ENCODE measurements at places on chromosomes 13 and 19.

DNA sequence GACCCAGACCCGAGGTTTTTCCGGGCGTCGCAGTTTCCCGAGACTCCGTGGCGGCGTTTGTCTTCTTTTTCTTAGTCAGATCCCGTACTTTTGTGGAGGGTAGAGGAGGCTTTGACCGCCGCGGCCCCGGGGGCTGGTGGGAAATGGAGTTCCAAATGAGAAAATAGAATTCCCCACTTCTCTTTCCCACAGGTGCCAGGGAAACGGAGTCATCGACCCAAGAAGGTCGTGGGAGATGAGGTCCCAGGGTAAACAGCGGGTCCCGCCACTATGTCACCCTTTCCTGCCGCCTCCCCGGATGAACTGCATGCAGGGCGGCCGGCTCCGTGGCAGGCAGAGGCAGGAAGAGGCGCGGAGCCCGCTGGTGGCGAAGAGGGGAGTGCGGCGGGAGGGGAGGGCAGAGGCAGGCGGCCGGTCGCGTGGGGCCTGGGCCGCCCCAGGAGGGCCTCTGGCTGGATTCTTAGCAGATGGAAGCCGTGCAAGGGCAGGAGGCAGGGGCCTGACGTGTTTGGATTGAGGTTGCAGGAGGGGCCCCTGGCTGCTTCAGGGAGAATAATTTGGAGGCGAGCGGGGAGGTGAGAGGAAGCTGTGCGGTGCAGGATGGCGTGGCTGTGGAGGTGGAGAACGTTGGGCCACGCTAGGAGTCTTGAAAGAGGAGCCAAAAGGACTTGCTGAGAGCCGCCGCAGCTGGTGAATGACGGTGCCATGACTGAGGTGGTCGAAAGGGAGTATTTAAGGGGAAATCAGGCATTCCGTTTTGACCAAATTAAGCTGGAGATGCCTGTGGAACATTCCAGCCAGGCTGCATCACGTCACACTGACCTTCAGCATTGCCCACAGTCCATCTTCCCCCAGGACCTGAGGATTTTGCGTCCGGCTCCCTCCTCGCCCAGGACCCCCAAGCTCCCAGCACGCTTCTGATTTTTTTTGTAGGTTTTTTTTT lies 11.7 kb downstream of the CYTH2 start:
- DNase-seq = peak; percentile 59

- DNase-seq = no peak
These were observed 102.9 kb upstream of the STARD13 start for GRCh38 chr13:33388286-33388998.

DNA sequence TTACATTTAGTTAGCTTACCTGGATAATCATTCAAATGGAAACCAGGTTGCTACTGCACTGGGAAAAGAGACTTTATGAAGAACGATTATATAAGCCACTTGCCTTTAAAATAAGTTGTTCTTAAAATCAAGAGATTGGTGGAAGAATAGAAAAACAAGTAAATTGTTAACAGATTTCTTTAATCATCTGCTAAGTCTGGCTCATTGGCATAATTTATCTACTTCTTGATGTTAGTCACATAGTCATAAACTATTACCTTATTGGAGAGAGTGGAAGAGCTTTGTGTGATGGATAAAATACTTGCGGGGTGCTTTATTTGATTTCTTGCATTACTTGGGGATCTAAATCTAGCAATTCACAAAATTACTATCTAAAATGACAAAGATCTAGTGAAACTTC lies 6.8 kb downstream of the LSM14A start:
- DNase-seq = no peak

DNA sequence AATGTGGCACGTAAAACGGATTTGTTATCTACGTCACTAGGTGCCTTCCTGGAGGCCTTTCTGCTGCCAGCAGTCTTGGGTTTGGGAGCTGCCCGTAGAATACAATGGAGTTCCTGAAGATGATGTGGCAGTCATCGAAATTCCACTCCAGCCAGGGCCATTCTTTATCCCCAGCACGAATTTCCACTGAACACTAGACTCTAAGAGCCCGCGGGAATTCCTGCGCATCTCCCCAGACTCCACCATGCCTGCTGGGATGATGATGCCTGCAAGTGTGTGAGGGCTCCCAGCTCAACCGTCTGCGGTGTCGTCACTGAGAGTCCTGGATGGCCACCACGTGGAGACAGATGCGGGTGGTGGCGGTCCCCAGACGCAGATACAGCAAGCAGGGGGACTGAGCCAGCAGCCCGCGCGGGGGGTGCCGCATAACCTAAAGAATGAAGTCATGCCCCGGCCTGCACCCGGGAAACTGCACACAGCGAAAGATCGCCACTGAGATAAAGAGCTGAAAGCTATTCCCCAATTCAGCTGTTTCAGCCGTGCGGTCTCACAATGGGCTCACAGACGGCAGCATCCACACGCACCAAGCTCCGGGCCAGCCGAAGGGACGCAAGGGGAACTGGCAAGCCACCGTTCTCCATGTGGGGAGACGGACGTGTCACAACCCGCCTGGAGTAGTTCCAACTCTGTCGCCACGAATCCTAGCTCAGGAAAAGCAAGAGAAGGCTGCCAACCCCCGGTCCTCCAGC lies 41.1 kb downstream of the COL4A1 start:
- peak; percentile 72 for DNase-seq

DNA sequence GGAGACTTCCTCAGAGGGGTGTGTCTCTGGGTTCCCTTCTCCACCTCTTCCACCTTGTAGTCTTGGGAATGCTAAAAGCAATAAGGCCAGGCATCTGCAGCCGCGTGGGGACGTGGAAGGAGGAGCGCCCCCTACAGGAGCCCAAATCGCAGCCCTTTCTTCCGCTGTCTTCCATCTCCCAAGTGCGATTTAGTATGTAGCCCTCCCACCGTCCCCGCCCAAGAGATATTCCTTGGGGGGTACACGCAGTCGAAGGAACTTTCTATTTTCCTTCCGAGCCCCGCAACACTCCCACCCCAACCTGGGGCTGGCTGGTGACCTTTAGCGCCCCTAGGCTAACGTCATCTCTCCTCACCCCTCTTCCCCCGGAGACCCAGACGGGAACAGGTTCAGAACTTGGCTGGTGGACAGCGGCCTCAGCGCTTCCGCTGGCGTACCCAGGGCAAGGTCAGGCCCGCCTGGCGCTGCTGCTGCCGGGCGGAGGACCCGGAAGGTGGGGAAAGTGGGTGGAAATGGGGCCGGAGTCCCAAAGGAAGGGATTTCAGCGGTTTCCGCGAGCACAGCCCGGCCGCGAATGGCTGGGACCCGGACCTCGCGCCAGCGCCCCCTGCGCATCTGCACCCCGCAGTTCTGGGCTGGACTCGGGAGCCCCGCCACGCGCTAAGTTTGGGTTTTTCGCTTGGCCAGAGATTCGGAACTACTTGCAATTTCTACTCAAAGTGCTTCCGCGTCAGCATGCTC lies 2.1 kb upstream of the PCDH8 start:
- DNase-seq = peak; percentile 64

DNA sequence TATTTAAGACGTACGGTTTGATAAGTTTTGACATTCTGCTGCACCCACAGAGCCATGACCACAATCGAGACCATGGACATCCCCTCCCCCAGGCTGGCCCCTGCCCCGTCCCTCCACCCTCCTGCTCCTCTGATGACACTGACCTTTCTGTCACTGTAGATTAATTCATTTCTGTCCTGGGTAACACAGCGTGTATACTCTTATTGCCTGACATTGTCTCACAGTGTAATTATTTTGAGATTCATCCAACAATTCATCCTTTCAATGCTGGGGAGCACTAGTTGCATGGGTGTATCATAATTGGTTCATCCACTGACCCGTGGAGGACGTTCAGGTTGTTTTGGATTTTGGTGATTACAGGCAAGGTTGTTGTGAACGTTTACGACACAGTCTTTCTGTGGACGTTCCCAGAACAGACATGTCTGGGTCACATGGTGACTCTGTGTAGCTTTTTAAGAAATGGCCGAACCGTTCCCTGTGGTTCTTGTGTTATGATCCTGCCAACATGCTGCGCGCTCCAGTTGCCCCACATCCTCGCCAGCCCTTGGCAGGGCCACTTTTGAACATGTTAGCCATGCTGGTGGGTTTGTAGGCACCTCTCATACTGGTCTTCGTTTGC lies 41.9 kb downstream of the C13orf46 start:
- no peak for DNase-seq

- no peak for DNase-seq
These were observed 386.5 kb upstream of the SPRY2 start for GRCh38 chr13:80727321-80727975.

- no peak for DNase-seq
These were observed 35.6 kb downstream of the UCHL3 start for GRCh38 chr13:75585153-75585552.

DNA sequence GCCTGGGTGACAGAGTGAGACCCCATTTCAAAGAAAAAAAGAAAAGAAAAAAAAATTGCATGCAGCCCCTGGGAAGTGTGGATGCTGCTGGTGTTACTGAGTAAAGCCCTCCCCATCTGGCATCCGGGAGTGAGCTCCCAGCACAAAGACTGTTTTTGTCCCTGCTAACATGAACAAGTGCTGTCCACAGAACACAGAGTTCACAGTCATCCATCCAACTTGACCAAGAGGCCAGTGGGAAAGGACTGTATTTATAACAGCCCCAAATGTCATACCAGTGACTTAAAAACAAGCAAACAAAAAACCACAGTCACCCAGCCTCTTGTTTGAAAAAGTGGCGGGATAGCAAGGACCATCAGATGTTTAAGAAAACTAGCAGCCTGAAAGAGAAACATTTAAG lies 10.8 kb downstream of the FBXO17 start:
- no peak for DNase-seq

- peak; percentile 93 for DNase-seq
These were observed 207.4 kb upstream of the RFC3 start for GRCh38 chr13:33610438-33611120.

- DNase-seq = no peak
These were observed 87.7 kb downstream of the ERCC5 start for GRCh38 chr13:102933523-102933922.

- no peak for DNase-seq
These were observed 24.9 kb downstream of the NFILZ start for GRCh38 chr19:8655340-8655709.

DNA sequence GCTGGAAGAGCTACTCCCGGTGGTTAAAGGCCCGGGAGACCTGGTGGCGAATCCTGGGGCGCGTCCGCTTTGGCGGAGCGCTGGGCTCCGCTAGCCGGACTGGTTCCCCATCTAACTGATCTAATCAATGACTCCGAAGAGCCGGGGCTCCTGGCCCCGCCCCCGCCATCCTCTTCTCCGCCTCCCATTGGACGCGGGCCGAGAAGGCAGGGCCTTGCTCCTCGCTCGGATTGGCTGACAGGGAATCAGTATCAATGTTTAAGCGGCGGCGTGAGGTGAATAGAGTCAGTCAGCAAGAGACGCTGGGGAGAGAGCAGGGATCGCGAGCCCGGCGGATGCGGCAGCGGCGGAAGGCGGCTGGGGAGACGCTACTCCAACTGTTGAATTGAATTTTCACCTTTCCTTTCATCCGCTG lies 1.7 kb upstream of the PCDH17 start:
- peak; percentile 85 for DNase-seq

DNA sequence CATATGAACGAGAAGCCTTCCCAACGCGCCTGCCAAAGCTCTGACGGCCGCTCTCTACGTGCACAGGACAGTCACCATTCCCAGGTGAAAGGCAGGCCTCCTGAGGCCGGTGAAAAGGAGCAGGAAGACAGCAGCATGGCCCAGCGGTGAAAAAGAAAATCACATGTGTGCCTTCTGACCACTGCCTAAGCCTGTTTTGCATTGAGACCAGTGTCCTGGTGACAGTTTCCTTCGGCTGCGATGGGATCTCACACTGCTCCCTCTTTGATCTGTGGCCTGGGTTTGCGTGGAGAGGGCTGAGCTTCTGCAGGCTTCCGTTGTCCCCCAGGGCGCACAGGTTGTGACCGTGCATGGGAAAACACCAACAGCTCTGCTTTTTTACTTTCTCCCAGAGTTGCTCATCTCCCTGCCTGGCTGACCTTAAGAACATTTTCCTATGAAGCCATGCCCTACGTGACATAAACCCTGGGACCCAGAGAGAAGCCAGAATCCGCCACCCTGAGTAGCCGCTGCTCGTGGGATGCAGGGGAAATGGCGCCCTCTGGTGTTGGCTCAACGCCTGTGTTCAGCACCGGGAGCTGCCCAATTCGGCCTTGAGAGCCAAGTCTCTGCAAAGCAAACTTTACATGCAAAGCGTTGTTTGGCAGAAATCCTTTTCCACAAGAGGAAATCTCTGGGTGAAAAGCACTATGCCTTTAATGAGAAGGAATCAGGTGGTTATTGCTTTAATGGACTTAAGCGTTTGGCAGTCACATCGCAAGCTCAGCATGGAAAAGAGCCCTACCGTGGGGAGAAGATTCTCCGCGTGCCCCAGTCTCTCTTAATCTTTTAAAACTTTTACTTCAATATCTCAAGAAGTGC lies 112.2 kb upstream of the GPR12 start:
- peak; percentile 67 for DNase-seq

- DNase-seq = no peak
These were observed 107.8 kb upstream of the SPRY2 start for GRCh38 chr13:80448725-80449124.

GRCh38 chr13:48214519-48215121 lies 18.4 kb upstream of the ITM2B start:
- DNase-seq = no peak

DNA sequence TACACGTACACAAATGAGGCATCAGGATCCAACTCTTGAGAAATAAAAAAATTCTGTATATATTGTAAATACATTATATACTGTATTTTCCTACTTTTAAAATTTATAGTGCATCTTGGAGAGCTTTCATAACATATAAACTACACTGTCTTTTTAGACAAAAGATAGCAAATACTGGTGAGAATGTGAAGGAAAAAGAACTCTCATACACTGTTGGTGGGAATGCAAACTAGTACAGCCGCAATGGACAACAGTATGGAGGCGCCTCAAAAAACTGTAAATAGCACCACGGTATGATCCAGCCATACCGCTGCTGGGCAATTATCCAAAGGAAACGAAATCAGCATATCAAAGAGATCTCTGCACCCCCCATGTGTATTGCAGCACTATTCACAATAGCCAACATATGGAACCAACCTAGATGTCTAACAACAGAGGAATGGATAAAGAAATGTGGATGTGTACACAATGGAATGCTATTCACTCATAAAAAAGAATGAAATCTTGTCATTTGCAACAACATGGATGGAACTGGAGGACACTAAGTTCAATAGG lies 292.4 kb downstream of the EFNB2 start:
- DNase-seq = no peak

DNA sequence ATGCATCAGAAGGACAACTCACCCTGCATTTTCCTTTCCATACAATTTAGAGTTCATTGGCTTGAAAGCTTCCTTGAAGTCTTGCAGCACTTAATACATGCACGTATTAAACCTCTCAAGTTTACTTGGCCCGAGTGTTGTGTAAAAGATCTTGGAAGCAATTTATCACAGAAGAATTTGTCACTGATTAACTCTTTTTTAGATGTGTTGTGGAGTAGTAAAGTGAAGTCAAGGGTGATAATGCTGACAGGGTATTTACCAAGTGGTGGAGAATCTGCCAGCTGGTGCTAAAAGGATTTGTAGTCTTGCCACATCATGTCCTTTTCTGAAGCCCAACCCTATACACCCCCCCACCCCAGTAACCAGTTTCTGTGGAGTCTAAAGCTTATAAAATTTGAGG lies 421.0 kb upstream of the MIR17HG start:
- no peak for DNase-seq

GRCh38 chr13:105670179-105670990 lies 865.1 kb downstream of the EFNB2 start:
- no peak for DNase-seq
